ENCODE measurements at places on chromosomes 4 and X.

- peak; percentile 79 for DNase-seq
Measured at GRCh38 chr4:168408620-168409019, 71.7 kb downstream of the DDX60L start.

- no peak for DNase-seq
Measured at GRCh38 chr4:139129206-139129605, 47.8 kb downstream of the ELF2 start.

- DNase-seq = no peak
Measured at GRCh38 chr4:94175553-94176261, 32.0 kb upstream of the SMARCAD1 start.

DNA sequence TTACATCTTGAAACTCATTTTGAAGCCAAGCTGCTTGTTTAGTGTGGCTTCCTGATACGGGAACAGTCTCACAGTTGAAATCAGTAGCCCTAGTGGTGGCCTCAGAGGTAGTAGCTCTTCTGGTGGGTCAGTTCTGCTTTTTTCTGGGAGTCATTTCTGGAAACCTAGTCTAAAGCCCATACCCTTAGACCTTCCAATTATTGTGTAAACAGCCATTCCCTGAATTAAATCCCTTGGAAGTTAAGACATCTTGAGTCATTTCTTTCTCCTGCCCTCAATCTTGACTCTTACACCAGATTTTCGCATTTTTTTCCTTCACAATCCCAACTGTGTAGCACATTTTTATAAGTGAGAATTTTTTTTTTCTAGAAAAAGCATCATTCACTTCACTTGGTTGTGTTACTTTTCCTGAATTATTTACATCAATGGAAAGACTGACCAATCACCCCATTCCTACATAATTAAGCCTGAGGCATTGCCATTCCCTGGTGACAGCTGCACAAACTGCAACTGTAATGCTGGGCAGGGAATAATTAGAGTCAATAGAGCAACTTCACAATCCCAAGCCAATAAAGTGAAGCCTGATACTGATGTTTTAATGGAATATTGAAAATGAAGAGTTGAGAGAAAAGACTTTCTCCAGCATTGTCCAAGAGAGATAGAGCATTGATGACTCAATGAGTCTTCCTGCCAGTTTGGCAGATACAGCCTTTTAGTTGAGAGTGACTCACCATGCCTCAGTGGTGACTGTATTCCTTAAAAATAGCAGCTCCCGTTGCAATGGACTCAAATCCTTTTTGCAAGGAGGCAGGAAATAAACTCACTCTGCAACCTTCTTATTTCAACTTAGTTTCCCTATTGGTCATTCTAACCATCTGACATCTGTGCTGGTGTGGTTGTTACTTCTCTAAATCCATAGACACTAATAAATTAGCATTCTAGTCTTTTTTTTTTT, 13.0 kb upstream of the SEPSECS start:
- no peak for DNase-seq

GRCh38 chr4:14856062-14856933, 146.0 kb upstream of the CPEB2 start:
- DNase-seq = no peak

GRCh38 chrX:122943918-122944317, 240.2 kb upstream of the GRIA3 start:
- no peak for DNase-seq

- DNase-seq = no peak
Measured at GRCh38 chr4:40908297-40908696, 158.5 kb downstream of the NSUN7 start.

GRCh38 chrX:103329991-103330390, at the start of gene TCEAL7:
TCEAL7 (plus strand) TSS chrX:103330239; CDS start chrX:103331404, 1,165 bp downstream.
- DNase-seq = no peak

DNA sequence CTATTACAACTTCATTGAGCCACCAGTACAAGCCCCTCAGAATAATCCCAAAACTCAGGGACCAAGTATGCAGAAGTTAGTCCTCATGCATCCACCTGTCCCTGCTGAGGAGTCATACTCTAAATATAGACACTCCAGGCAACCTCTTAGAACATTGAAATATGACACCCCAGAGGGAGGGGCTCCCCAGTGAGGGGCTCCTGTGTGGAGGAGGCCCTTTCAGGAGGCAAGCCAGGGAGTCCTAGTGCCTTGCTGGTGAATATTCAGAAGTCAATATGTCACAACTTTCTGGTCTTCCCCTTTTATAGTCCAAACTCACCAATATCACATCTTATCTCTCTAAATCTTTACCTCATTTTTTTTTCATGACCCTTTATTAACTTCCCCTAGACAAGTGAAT, 1.6 kb upstream of the ARMCX6 start:
- DNase-seq = no peak

DNA sequence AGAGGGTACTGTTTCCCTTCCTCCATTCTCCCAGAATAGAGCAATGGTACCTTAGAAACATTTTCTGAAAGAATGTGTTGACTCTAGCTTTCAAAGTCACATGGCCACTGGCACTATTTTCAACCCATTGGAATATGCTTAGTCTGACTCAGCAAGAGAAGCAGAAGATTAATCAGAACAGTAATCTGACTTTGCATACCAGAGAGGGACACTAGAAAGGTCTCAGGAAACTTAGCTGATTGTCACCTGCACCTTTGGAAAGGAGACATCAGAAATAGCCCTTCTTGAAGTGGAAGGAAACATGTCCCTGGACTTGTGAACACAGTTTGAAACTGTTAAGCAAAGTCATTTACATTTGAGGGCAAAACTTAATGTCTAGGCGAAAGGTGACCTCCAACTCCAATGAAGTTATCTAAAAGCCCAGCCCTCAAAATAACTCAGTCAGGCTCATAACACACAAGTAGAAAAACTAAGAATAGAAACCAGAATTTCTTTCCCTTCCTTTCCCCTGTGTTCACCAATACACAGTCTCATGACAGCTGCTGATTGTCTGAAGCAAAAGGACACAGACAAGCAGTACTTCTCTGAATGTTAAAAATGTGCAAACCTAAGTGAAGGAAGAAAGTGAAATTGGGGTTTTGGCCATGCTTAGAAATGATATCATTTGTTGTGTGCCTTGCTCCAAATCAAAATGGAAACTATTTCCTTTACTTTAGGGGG, 270.8 kb downstream of the GRIA3 start:
- DNase-seq = no peak

DNA sequence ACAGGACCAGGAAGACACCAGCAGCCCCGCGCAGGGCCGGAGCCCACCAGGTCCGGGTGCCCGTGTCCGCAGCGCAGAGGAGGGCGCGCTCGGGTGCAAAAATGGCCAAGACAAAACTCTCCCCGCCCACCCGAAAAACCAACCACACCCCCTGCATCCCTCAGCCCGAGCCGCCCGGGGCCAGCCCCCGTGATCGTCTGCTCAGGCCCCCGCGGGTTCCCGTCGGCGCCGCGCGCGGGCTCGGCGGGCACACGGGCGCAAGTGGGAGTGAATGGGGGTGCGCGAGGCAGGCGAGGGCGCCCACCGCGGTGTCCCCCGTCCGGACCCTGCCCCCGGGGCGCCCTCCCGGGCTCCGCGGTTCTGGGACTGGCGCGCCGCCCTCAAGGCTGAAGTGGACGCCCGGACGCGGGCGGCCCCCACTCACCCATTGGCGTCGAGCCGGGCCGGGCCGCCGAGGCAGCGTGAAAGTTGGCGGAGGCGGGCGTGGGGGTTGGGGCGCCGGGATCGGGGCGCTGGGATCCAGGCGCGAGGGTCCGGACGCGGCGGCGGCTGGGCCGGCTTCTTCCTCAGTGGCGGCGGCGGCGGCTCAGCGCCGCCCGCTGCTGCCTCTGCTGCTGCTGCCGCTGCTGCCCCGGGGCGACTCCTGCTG, 393 bp downstream of the SH3KBP1 start:
- no peak for DNase-seq

All from NCI-H1694 (cell line).